Umbilical cord (tissue), 2 donors: ENCODE measurements at places on chromosomes 5 and 9. TPM values are rescaled to one million over a fixed set of nuclear protein-coding genes. Genes with fewer than 3 reads are reported as not detected.

DNA sequence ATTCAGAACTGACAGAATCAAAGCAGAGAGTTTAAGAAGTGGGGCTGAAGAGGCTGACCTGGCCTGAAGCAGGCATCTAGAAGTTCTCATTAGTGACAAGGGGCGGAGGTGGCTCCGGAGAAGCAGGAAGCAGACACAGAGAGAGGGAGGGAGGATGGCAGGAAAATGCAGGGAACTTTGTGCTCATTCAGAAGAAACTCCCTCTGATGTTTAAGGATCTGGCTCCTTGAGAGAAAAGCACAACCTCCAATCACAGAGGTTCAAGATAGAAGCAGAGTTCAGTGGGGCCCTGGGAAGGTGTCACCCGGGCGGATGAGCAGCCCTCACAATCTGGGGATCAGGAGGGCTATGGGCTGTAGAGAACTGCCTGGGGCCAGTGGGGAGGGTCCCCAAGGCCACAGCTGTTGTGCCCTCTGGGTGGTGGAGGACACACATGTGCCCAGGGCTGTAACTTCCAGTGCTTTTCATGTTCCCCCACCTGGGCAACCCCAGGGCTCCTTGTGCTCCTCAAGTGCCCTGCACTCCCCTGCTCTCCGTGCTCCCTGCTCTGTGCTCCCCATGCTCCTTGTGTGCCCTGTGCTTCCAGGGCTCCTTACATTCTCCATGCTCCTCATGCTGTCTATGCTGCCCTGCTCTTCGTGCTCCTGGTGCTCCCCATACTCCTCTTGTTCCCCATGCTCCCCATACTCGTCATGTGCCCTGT is 51.4 kb downstream of the TRIP13 start:
- DNase-seq = peak; percentile 47

DNA sequence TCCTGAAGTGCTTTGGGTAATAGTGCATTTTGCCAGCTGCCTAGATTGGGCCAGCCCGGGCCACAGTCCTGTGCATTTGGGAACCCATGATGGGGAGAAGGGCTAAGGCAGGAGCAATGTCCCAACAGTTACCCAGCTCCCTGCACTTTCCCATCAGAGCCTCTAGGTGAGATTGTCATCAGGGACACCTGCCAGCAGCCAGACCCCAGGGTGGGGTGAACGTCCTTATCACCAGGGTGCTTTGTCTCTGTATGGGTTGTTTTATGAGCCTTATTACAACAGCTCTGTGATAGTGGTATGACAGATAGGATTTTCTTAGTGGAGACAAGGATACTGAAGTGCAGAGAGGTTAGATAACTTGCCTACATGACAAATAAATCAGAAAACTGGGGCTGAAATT is 365.7 kb downstream of the OSTF1 start:
- no peak for DNase-seq

DNA sequence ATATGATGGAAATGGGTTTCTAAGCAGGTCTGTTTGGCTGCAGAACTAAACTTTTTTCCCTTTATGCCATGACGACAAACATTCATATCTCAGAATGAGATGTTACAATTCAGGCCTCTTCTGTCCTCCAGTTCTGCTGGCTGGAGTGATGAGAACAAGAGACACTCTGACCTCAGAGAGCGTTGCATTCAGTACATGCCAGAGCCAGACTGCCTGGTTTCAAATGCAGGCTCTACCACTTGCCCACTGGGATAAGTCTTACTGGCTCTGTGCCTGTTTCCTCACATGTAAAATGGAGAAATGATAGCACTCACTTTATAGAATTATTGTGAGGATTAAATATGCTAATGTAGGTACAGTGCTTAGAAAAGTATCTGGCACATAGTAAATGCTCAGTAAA is 24.8 kb upstream of the TOMM5 start:
- DNase-seq = no peak

The OSMR gene
- total RNA-seq = 66.9 TPM
